ENCODE measurements at places on chromosomes 1 and 21. TPM values are rescaled to one million over a fixed set of nuclear protein-coding genes. Genes with fewer than 3 reads are reported as not detected.

The GPR153 gene
- total RNA-seq: 3.1 TPM

The PLA2G2F gene
- not detected for total RNA-seq

The LRRC3 gene
- total RNA-seq: 0.97 TPM

The TTF2 gene
- total RNA-seq: 21.2 TPM

The FMO5 gene
- total RNA-seq: 2.6 TPM

The CTSK gene
- 0.81 TPM for total RNA-seq

The MCL1 gene
- 253 TPM for total RNA-seq

The MYOC gene
- not detected for total RNA-seq

The DDI2 gene
- total RNA-seq: 36.9 TPM

The AIM2 gene
- total RNA-seq: not detected

The PAX7 gene
- total RNA-seq: not detected
